ENCODE measurements at places on chromosomes 7 and 10. TPM values are rescaled to one million over a fixed set of nuclear protein-coding genes. Genes with fewer than 3 reads are reported as not detected.

Gene SLC18A2
- total RNA-seq: 4.6 TPM

Gene MTPN
- 101 TPM for total RNA-seq

Gene NUPR2
- 10.3 TPM for total RNA-seq

Gene FBXO24
- 0.60 TPM for total RNA-seq

Gene ANKRD7
- 3.0 TPM for total RNA-seq

Gene PRSS1
- not detected for total RNA-seq

- H3K4me3 ChIP-seq: no peak overlapping the region
- no peaks in the 10 kb centered on the region for H3K27me3 ChIP-seq
- no peak overlapping the region for H3K27ac ChIP-seq
- peaks cover 22% of the 10 kb centered on the region for H3K36me3 ChIP-seq
These were observed 14.7 kb downstream of the MMS19 start for GRCh38 chr10:97483506-97483905.

GRCh38 chr10:9311702-9312499, 1257.4 kb downstream of the GATA3 start:
- no peaks in the 10 kb centered on the region for H3K27me3 ChIP-seq
- no peak overlapping the region for H3K27ac ChIP-seq
- H3K4me3 ChIP-seq: no peak overlapping the region
- no peak for DNase-seq
- H3K36me3 ChIP-seq: no peaks in the 10 kb centered on the region

- H3K4me1 ChIP-seq: no peaks in the 10 kb centered on the region
- H3K4me3 ChIP-seq: no peak overlapping the region
- no peak overlapping the region for H3K27ac ChIP-seq
- no peak for DNase-seq
These were observed 14.3 kb upstream of the ARMC3 start for GRCh38 chr10:22913474-22914092.

- H3K4me1 ChIP-seq: no peaks in the 10 kb centered on the region
- H3K27ac ChIP-seq: no peak overlapping the region
- no peaks in the 10 kb centered on the region for H3K27me3 ChIP-seq
These were observed 179.3 kb downstream of the PFKFB3 start for GRCh38 chr10:6382081-6382480.

- H3K36me3 ChIP-seq: no peaks in the 10 kb centered on the region
- H3K4me3 ChIP-seq: no peak overlapping the region
- H3K27ac ChIP-seq: no peak overlapping the region
- DNase-seq: no peak
These were observed 6.4 kb downstream of the OR2F1 start for GRCh38 chr7:143960813-143961610.

DNA sequence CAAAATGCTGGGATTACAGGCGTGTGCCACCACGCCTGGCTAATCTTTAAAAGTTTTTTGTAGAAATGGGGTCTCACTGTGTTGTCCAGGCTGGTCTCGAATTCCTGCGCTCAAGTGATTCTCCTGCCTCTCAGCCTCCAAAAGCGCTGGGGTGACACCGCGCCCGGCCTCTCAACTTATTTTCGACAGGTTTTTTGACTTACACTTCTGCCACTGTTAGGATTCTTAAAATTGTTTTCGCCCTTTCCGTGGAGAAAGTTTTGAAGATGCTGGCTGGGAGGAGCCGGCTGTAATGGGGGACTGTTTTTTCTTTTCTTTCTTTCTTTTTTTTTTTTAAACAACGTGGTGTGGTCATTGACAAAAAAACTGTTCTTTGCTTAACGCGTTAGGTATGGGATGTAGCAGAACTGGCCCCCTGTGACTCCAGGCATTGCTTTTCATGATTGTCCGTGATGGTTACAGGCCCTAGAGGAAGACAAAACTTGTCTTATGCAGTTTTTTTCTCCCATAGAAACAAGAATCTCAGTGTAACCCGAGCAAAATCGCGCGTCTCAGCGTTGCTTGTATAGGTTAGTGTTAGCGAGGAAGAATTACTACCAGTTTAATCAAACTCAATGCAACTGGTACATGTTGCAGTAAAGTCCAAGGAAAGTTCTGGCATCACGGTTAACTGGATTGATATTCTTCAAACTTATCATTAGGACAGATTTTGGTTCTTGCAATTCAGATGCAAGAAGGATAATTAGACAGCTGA, 72.2 kb downstream of the DAGLB start:
- peak overlapping the region; percentile 62 for H3K4me3 ChIP-seq
- DNase-seq: no peak
- no peaks in the 10 kb centered on the region for H3K27me3 ChIP-seq
- H3K36me3 ChIP-seq: no peaks in the 10 kb centered on the region
- H3K27ac ChIP-seq: peak overlapping the region; percentile 76
- H3K4me1 ChIP-seq: peaks cover 8% of the 10 kb centered on the region

DNA sequence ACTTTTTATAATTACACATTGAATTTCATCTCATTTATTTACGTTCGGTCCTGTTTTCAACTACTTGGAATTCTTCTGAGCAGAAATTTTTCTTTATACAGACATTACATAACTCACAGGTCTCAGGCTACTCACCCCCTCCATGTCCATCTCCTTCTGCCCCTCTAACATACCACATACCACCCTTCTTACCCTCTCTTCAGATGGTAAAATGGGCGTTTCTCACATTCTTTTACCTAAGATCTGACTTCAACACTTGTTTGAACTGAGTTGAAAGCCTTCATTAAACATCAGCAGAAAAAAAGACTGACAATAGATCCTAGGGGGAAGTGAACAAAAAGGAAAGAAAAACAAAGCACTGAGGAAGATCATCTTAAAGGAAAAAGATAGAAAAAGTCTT, 309.7 kb downstream of the CTNNA3 start:
- DNase-seq: no peak
- no peaks in the 10 kb centered on the region for H3K27me3 ChIP-seq
- no peaks in the 10 kb centered on the region for H3K4me1 ChIP-seq
- H3K36me3 ChIP-seq: no peaks in the 10 kb centered on the region

DNA sequence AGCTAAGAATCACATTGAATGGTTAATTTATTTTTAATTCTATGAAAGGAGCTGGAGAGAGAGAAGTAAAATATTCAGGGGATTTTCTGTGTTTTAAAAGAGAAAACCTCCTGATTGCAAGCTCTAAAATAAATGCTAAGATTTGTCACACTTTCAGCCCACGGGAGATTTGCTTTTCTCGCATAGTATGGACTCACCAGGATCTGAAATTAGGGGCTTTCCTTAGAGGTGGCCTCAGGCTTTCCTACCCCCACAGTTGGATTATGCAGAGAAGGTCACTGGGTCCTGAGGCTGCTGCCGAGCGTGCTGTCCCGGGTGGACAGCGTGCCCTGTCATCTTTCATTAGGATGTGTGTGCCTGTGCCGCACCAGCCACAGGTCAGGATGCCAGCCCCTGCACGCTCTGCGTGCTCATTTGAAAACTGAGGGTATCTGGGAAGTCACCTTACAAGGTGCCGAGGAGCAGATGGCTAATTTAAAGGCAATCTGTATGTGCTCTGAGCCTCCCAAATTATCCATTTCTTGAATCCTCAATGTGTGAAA, 258.8 kb downstream of the CELF2 start:
- no peaks in the 10 kb centered on the region for H3K4me1 ChIP-seq
- H3K4me3 ChIP-seq: no peak overlapping the region
- H3K27me3 ChIP-seq: no peaks in the 10 kb centered on the region
- H3K36me3 ChIP-seq: no peaks in the 10 kb centered on the region
- no peak overlapping the region for H3K27ac ChIP-seq

DNA sequence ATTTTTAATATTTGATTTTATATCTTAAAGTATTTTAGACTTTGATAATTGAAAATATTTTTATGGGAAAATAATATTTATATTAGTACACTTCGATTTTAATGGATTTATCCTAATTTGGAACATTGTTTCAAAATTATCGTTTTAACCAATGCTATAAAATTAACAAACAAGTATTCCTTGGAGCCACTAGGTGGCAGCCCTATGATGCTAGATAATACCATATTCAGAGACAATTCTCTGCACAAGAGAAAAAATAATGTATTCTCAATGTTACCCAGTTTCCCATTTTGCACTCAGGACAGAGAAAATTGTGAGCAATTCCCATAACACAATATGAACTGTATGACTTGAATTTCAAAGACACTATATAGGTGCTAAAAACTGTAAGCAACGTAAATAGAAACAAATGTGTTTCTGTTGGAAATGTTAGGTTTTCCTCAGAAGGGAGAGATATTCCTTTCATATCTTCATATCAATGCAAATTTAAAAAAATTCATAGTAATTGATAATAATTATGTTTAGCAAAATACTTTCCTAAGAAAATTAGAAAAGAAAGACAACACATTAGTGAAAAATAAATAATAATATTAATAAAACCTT, 237.8 kb downstream of the SEMA3E start:
- no peak for DNase-seq
- no peaks in the 10 kb centered on the region for H3K4me1 ChIP-seq
- H3K4me3 ChIP-seq: no peak overlapping the region
- H3K36me3 ChIP-seq: no peaks in the 10 kb centered on the region
- no peak overlapping the region for H3K27ac ChIP-seq

DNA sequence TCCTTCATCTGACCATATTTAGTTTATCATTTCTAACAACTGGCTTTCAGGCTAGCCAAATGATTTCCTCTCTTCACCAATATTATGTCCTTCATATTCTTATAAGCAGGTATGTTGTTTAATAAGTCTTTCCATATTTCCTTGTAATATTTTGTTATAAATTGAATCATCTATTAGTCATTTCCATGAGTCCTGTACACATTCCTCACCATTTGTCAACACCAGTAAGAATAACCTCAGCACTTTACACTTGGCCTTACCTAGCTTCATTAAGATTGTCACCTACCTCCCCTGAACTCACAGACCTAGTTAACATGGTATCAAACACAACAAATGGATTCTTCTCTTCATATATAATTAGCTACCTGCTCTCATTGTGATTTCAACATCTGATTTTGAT, 282.3 kb downstream of the SEMA3D start:
- H3K27ac ChIP-seq: no peak overlapping the region
- no peaks in the 10 kb centered on the region for H3K36me3 ChIP-seq
- DNase-seq: no peak
- no peaks in the 10 kb centered on the region for H3K27me3 ChIP-seq

Measured in kidney (tissue), 22 donors.